ENCODE measurements at places on chromosomes 2 and 18. TPM values are rescaled to one million over a fixed set of nuclear protein-coding genes. Genes with fewer than 3 reads are reported as not detected.

DNA sequence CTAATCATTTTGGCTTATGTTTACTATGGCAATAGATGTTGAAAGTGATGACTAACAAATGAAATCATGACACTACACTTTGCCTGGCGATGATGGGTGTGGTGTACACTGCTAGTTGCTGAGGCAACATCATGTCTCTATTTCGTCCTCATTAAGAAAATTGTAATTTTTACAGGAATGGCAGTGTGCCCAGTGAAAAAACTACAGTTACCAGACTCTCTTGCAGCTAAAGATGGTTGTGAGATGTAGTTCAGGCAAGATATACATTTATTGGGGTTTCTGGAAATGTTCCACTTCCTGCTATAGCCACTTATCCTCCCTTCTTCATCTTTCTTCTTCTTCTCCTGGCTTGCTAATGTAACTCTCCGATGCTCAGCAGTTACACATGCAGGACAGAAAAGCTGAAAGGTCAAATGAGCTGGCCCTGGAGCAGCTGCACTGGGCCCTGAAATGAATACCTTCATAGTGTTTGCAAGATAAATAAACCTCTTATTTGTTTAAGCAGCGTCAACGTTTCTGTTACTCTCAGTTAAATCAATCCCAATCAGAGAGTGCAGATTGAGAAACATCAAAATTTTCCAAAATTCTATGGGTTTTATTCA, 46.0 kb downstream of the SOCS6 start:
- no peaks in the 10 kb centered on the region for H3K27me3 ChIP-seq
- no peak overlapping the region for H3K4me3 ChIP-seq

DNA sequence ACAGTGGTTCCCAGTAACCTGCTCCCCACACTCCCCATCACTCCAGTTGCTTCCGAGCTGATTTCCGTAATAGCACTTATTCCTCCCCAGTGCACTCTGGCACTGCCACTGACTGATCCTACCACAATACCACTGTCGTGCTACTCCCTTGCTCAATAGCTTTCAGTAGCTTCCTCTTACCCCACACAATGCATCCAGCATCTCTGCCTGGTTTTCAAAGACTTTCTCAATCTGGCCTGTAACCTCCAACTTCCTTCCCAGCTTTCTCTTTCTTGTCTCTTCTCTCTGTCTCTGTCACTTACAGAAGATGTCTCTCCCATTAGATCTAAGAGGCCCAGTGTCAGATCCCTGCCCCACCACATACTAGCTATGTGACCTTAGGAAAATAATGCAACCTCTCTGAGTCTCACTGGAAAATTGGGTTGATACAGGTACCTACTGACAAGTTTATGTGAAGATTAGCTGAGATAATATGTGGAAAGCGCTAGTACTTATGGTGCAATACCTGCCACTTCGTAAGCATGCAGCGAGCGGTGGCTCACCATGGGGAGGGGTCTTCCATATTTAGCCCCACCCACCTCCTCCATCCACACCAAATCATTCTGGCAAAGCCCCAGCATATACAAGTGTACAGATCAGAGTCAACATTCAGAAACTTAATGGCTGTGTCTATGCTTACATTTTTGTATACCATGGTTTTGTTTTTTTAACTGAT, 36.7 kb downstream of the SFXN5 start:
- H3K36me3 ChIP-seq: no peaks in the 10 kb centered on the region
- no peak overlapping the region for H3K4me3 ChIP-seq
- H3K4me1 ChIP-seq: no peaks in the 10 kb centered on the region
- no peaks in the 10 kb centered on the region for H3K27me3 ChIP-seq
- no peak for DNase-seq

- H3K4me3 ChIP-seq: no peak overlapping the region
- H3K36me3 ChIP-seq: no peaks in the 10 kb centered on the region
- no peaks in the 10 kb centered on the region for H3K4me1 ChIP-seq
- no peak for DNase-seq
- H3K27me3 ChIP-seq: no peaks in the 10 kb centered on the region
Observed at GRCh38 chr18:12031181-12031580, 49.9 kb downstream of the IMPA2 start.

DNA sequence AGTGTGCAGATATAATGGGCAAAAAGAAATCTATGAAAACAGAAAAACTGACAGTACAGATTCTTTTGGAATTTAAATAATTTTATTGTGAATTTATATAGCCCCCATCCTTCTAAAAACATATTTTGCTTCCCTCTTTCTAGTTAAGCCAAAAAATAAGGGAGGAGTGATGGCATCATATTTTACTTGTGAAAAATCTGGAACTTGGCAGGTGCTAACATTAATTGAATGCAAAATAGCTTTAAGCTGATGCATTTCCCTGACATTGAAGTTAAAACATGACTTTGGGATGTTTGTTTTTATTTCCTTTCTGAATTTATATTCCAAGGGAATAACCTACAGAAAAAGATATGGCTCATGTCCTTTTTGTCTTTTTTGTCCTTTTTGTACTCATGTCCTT, 82.6 kb upstream of the RBM44 start:
- DNase-seq: no peak
- no peak overlapping the region for H3K27ac ChIP-seq
- no peak overlapping the region for H3K4me3 ChIP-seq
- H3K4me1 ChIP-seq: no peaks in the 10 kb centered on the region

GRCh38 chr2:68907920-68908253, 36.7 kb upstream of the BMP10 start:
- H3K4me3 ChIP-seq: no peak overlapping the region
- no peaks in the 10 kb centered on the region for H3K36me3 ChIP-seq
- peaks cover 7% of the 10 kb centered on the region for H3K4me1 ChIP-seq
- peak overlapping the region; percentile 74 for H3K27ac ChIP-seq
- no peaks in the 10 kb centered on the region for H3K27me3 ChIP-seq

DNA sequence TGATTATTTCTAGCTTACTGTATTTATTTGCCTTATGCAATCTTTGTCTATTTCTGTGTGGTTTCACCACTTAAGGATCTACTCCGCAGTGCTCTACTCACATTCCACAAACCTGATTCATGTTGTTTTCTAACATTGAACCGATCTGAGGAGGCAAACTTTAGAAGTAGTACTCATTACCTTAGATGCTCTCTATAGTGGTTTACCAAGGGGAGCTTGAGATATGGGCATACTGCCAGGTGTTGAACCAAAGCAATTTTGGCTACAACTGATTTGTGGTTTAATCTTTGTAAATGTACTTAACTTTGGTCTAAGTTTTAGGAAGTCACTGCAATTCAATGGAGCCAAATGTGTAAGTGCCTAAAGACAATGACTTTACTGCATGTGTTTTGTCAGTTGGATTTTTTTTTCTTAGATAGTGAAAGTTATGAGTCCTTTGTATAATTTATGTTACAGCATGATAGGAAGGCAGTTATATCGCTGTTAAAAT, 50.1 kb downstream of the MAP2 start:
- DNase-seq: no peak
- H3K27ac ChIP-seq: no peak overlapping the region
- H3K4me3 ChIP-seq: no peak overlapping the region

DNA sequence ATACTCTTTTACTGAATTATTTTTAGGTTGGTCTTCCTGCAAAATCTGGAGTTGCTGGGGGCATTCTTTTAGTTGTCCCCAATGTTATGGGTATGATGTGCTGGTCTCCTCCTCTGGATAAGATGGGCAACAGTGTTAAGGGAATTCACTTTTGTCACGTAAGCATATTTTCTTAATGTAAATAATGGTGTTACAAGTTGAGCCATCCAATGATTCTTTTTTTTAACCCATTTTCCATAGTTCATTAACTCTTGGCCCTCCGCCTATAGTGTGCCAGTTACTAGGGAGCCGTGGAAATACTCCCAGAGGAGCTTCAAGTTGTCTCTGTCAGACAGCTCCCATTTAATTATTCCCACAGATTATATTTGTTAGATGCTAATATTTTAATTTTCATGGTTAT, 49.8 kb downstream of the GLS start:
- H3K27ac ChIP-seq: no peak overlapping the region
- H3K4me3 ChIP-seq: no peak overlapping the region
- no peak for DNase-seq
- H3K36me3 ChIP-seq: no peaks in the 10 kb centered on the region

- H3K4me3 ChIP-seq: no peak overlapping the region
- H3K27ac ChIP-seq: no peak overlapping the region
- H3K36me3 ChIP-seq: no peaks in the 10 kb centered on the region
- DNase-seq: no peak
- no peaks in the 10 kb centered on the region for H3K27me3 ChIP-seq
- no peaks in the 10 kb centered on the region for H3K4me1 ChIP-seq
Observed at GRCh38 chr18:54032412-54032811, 192.1 kb downstream of the MBD2 start.

Gene ATIC
- total RNA-seq: 54.1 TPM

- DNase-seq: no peak
- H3K27ac ChIP-seq: no peak overlapping the region
- no peaks in the 10 kb centered on the region for H3K4me1 ChIP-seq
Observed at GRCh38 chr18:45712061-45712460, 11.9 kb upstream of the SLC14A1 start.

- H3K27me3 ChIP-seq: no peaks in the 10 kb centered on the region
- no peak for DNase-seq
- no peaks in the 10 kb centered on the region for H3K36me3 ChIP-seq
- H3K4me3 ChIP-seq: no peak overlapping the region
- H3K27ac ChIP-seq: no peak overlapping the region
Observed at GRCh38 chr18:70295192-70296188, 6.6 kb downstream of the SOCS6 start.

Gene EFR3B
- total RNA-seq: 0.98 TPM

DNA sequence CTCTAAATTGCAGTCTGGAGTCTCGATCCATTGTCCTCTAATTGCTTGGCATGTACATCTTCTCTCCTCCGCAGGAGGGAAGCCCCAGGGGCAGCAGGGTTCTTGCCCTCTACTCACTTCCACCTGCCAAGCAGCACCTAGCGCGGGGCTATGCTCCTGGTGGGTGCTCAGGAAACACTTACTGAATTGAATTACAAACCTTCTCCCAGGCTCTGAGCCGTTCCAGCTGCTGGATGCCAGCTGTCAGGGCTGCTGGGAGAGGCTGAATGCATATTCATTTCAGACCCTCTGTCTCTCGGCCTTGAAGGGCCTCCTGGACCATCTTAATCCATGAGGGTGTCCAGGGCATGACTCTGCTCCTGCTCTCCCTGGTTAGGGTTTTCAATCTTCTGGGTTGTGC, 94.0 kb downstream of the CELF4 start:
- no peaks in the 10 kb centered on the region for H3K36me3 ChIP-seq
- H3K4me1 ChIP-seq: no peaks in the 10 kb centered on the region
- no peak for DNase-seq
- H3K4me3 ChIP-seq: no peak overlapping the region

DNA sequence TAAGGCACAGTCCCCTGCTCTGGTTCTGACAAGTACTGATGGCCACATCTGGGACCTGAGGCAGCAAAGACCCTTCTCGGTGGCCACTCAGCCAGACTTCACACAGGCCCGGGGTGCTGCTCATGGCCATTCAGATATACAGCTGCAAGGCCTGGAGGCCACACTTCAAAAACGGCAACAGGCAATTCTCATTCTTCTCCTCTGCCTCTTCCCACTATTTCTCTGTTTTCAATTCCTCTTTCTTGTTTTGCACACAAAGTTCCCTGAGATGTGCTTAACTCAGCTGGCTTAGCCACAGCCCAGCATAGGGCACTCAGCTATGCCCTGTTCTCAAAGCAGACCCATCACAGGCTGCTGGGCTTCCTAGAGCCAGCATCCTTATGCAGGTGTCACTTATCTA, 29.9 kb downstream of the PTPN18 start:
- H3K36me3 ChIP-seq: no peaks in the 10 kb centered on the region
- H3K4me3 ChIP-seq: no peak overlapping the region
- DNase-seq: no peak
- H3K27me3 ChIP-seq: no peaks in the 10 kb centered on the region

DNA sequence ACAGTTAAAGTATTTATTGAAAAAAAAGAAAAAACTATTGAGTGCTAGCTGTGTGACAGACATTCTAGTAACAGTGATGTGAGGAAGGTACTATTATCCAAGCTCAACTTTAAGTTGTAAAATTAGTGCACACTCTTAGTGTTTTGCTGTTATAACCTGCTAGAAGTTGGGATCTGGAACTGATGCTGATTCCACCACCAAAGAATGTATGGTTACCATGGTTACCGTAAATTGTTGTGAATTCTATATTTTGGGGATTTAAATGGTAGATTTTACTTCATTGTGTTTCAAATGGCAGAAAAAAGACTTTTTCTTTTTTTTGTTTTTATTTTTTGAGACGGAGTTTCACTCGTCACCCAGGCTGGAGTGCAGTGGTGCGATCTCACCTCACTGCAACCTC, 5.3 kb downstream of the AGFG1 start:
- DNase-seq: no peak
- no peaks in the 10 kb centered on the region for H3K4me1 ChIP-seq
- no peak overlapping the region for H3K27ac ChIP-seq
- H3K27me3 ChIP-seq: no peaks in the 10 kb centered on the region
- H3K36me3 ChIP-seq: no peaks in the 10 kb centered on the region

GRCh38 chr2:233756429-233757081, 3.5 kb upstream of the UGT1A1 start:
- DNase-seq: no peak
- H3K36me3 ChIP-seq: no peaks in the 10 kb centered on the region
- no peak overlapping the region for H3K27ac ChIP-seq
- H3K4me1 ChIP-seq: no peaks in the 10 kb centered on the region
- no peak overlapping the region for H3K4me3 ChIP-seq
- no peaks in the 10 kb centered on the region for H3K27me3 ChIP-seq
